ENCODE measurements at places on chromosomes 12 and 14.

DNA sequence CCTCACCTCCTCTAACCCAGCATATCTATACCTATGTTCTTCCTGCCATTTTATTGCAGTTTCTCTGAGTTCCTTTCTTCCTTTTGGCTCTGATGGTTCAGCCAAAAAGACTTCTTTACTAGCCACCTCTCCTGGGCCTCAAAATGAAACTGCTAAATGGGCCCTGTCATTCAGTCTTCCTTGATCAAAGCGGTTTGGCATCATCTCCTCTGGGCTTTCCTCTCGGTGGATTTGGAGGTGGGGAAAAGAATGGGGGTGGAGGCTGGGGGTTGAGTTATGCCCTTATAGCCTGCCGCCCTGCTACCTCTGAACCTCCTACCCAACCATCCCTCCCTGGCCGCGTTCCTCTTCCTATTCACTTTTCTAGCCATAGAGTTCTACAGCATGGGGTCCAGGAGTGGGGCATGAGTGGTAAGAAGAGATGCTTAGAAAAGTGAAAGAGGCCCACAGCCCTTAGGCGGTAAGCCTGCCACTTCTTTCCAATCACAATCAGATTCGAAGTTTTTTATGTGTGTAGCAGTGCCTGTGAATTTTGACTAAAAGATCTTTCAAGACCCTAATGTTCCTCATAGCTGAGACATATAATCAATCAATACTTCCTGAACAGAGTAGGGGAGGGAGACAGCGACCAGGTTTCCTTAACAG, 2.5 kb downstream of the AJUBA start:
- no peak for DNase-seq

DNA sequence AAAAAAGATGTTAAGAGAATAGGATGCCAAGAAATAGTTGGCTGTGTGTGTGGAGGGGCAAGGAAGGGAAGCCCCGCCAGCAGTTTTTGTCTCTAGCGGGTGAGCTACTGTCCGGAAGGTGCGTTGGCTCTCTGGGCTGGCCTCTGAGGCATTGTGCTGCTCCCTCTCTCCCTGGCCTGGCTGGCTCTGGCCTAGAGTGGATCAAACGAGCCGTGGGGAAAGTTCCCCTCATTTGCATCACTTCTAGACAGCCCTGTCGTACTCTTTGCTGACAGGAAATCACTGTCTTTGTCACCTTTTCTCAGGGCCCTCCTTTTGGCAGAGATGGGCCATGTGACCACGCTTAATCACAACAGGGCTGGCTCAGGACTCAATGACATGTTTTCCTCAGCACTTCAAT, 236.1 kb upstream of the NPAS3 start:
- DNase-seq: no peak

GRCh38 chr14:77641534-77642341, 25.3 kb upstream of the SPTLC2 start:
- peak; percentile 55 for DNase-seq

DNA sequence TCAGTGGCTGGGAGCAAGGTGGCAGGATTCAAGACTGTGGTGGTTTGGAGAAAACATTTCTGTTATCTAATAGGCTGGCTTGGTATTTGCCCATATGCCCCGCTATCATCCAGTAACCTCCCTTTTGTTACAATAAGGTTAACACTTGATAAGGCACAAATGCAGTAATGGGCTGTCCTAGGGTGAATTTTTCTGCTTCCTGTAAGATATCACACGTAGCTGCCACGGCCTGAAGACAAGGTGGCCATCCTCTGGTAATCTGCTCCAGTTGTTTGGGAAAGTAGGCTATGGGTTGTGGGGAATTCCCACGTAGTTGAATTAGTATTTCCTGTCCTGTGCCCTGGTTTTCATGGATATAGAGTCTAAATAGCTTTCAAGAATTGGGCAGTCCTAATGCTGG, 23.1 kb downstream of the ANG start:
- DNase-seq: no peak

- no peak for DNase-seq
These were observed 48.2 kb downstream of the PLEKHA5 start for GRCh38 chr12:19177754-19178153.

DNA sequence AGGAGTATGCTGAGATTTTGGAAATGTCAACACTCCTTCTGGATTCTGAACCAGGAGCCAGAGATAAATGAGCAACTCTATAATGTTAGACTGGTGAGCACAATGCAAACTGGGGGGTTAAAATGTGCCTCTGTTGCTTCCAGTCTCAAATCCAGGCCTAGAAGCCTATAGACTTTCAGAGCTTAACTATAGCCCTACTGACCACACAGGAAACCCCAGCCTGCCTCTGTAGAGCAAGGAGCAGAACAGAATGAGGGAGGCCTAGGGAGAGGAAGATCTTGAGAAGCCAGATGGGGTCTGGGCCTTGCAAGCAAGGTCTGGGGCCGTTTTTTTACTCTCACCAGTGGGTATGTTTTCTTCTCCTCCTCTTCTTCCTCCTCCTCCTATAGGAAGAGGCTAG, 225.4 kb upstream of the KITLG start:
- DNase-seq: no peak

DNA sequence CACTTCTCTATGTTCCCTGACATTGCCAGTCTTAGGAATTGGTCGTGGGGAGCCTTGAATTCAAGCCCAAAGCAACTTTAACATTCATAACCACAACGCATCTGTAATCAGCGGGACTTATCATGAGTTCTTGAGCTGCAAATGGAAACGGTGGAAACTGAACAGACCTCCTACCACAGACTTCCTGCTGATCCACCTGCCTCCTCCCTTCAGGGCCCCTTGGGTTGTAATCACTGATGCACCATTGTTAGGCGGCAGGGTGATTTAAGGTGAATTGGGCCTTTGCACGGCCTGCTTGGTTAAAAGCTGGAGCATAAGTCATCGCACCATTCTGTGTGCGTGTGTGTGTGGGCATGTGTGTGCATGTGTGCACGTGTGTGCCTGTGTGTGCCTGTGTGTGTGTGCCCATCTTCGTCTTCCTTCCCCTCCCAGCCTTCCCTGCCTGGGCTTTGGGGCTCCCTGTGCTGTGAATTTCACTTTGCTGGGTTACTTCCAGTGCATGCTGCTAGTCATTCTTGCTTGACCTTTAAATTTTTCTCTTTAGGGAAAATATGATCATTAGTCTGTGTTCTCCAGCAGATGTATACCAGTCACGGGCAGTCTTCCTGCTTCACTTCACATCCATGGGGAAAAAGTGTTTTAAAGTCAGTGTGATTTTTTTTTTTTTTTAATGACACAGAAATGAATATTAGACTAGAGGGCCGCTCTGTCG, 29.1 kb downstream of the CHST11 start:
- no peak for DNase-seq

DNA sequence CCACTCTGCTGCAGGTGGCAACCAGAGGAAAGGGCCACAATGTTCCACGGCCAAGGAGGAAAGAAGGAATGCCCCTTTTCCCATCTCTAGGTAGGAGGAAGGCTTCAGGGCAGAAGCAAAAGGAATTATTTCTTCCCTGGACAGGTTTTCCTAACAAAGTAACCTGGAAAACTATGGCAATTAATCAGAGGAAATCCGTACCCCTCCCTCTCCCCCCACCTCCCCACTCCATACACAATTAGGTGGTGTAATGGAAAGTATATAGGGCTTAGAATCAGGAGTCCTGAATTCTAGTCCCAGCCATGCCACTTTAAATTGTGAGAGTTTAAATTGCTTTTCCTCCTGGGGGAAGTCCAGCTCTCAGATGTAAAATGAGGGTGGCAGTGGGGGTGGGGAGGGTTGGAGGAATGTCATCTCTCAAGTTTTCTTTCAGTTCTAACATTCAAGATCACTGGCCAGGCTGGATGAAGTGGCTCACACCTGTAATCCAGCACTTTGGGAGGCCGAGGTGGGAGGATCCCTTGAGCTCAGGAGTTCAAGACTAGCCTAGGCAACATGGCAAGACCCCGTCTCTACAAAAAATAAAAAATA, 1.7 kb downstream of the DHH start:
- no peak for DNase-seq

DNA sequence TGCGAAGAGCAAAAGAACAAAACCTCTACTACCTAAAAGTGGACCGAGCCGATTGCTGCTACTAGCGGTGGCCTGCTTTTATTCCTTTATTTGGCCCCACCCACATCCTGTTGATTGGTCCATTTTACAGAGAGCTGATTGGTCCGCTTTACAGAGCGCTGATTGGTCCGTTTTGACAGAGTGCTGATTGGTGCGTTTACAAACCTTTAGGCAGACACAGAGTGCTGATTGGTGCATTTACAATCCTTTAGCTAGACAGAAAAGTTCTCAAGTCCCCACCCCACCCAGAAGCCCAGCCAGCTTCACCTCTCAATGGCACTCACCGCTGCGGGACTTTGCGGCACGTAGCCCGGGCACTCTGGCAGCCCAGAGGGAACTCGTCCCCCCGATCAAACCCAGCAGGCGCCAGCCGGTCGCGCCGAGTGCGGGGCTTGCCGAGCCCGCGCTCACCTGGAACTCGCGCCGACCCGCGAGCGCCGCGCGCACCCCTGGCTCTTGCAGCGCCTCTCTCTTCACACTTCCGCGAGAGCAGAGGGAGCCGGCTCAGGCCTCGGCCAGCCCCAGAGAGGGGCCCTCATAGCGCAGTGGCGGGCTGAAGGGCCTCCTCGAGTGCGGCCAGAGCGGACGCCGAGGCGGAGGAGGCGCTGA, 8.7 kb upstream of the FGD4 start:
- no peak for DNase-seq

DNA sequence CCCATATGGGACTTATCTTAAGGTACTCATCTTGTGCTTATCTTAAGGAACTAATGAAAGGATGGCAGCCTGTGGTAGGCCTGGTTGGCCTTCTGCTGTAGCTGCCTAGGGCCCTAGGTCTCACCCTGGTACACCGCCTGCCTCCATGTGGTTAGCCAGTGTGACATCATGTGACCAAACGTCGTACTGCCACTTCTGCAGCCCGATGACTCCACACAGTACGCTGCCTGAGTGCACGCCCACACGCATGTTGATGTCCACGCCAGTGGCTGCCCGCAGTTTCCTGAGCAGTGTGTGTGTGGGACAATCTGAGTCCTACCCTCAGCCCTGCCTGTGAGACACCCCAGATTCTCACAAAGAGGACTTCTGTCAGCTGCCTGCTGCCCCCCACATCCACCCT, 5.1 kb downstream of the ADCY4 start:
- DNase-seq: no peak

DNA sequence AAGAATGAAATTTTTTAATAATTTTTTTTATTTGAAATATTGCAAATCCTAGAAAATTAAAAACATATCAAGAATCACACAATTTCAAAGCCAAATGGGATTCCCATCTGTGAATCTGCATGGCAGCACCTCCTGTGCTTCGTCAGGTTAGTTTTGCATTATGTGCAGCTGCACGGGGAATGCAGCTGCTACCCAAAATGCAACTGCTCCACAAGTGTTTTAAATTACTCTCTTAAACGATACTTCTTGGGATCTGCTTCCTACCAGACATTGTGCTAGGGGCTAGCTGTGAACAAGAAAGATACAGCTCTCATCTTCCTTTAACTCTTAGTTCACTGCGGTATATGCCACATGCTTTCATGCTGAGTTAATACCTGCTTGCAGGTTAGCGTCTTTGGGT, 154.2 kb downstream of the CRADD start:
- DNase-seq: no peak

DNA sequence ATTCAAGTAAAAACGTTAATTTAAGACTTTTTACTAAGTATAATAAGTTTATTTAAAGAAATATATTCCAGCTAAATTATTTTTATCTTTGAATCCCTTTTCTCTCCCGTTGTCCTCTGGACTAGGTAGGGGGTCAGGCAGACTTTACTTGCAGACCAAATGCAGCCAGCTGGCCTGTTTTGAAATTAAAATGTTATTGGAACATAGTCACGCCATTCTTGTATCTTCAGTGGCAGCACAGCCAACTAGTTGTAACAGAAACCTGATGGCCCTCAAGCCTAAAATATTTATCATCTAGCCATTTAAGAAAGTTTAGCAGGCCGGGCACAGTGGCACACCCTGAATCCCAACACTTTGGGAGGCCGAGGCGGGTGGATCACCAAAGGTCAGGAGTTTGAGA, 52.7 kb downstream of the BCAT1 start:
- no peak for DNase-seq

DNA sequence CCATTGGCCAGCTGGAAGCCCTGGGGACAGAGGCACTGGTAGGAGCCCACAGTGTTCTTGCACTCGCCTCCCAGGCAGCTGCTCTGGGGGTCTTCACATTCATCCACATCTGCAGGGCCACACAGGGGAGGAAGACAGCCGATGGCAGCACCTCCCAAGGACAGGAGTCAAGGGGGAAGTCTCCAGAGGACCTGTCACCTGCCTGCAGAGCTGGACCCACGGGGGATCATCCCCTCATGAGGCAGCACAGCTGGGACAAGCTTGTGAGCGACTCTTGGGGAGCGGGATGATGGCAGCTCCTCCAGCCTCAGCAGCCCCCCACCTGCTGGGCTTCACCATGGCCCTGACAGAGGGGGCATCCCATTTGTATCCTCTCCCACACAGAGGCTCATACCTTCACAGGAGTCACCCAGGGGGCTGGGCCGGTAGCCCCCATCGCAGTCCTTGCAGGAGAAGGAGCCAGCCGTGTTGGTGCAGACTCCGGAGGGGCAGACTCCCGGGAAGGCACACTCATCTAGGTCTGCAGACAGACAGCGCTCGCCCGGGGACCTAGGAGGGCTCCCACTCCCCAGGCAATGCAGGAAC, 15.4 kb downstream of the ISCA2 start:
- DNase-seq: no peak

DNA sequence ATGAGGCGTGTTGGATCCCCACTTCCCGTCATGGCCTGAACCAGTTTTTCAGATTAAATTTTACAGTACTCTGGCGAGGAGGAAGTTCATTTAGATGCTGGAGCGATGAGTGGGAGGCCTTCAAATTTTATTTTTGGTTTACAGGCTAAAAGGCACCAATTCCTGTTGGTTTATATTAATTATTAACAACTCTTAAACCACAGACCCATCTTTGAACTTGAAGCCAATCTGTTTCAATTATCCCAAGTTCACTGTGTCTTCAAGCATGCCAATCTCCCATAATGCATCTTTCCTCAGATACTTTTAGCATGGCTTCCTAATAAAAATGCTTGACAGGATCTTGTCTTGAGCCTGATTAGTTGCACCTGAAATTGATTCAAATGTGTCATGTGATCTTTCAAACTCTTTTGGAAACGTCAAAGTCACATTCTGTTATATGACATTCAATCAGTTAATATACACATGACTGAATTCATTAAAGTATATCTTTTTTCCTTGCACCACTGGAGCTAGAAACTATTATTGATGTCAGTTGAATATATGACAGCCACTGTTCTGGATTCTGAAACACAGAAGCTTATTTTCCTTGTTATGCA, 641.7 kb upstream of the TMEM132C start:
- DNase-seq: no peak

Data from stimulated activated CD4-positive, alpha-beta T cell treated with anti-CD3 and anti-CD28 coated beads, TNF-alpha, amount 100 ng/mL, for 1 hour (primary cell).